ENCODE measurements at places on chromosomes 7 and 10.
A peak's percentile ranks its signal among the peaks of the same experiment; 100 is the strongest.

DNA sequence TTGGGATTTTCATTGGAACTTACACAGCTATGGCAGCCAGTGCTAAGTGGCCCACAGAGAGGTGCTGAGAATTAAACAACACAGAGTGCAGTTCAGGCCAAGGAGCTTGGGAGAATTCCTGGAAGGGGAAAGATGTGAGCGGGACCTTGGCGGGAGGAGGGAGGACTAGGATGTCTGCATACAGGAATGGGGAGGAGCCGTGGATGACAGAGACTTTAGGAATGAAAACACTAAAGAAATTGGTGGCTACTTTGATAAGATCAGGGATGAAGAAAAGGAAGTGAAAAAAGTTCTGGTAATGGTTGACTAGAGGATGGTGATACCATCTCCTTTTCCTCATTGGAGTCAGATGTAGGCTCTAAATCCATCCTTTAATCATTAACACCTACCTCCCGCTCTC is 234.2 kb upstream of the FZD8 start:
- no peak for DNase-seq

DNA sequence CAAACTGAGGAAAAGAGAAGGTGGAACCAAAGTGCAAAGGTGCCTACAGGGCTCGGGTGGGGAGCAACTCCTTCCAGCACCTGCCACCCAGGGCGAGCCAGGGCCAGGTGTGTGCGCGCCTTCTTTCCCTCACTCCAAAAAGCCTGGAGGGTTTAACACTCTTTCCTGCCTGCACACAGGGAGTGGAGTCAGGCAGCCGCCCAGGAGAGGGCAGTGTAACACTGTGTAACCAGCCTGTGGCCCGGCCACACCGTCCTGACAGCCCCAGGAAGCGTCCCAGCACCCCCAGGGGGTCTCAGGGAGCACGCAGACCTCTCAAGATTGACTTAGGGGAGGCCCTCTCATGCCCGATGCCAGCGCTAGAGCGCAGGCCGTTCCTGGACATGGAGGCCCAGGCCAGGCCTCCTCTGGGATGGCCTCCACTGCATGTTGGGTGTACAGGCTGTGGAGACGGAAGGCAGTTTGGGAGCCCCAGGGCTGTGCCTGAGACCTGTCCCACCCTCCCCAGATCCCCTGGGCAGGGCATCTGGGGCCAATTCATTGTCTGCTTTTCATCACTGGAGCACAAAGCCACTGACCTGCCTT is 13.4 kb downstream of the BRI3 start:
- peak; percentile 58 for DNase-seq

DNA sequence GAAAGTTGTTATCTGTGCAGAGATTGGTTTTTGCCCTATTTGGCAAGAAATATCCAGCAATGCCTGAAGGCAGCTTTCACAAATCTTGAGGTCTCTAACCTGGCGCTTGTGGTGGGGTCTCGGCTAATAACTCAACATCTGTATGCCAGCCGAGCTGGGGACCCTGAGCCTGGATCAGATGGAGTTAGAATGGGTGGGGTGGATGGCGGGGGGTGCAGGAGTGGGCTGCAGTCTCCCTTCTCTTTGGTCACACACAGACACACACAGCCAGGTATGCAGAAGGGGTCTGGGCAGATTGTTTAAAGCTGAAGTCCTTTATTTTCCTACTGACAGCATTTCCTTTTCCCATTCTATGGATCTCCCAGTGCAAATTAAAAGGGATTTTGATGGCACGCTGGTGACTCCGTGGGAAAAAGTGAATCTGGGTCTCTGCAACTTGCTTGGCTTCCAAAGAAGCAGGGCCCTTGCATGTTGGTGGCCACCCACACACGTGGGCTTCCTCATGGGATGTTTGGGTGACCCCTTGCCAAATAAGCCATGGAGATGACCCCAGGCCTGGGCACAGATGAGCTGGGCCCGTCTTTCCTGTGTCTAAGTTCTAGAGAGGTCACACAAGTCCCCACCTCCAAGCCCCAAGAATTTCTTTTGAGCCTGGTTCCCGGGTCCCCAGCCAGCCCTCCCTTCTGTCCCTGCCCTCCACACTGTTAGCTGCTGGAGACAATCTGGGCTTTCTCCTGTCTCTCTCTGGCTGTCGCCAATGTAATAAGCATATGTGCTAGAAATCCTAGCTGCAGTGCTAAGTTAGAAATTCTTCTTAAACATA is 39.9 kb upstream of the EMX2 start:
- DNase-seq = no peak

DNA sequence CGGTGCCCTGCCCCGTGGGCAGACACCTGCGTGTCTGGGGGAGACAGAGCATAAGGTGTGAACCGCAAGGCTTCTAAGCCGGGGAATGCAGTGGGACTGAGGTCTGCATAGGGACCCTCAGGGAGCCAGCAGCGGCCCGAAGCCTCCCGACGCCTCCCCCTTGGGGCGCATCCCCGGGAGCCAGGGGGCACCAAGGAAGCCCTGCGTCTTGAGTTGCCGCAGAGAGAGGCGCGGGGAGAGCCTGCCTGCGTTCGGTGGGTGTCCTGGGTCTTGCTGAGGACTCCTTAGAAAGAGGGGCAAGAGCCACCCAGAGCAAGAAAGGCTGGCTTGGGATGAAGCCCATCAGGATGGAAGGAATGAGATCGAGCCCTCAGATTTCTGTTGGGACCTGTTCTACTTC is 18.2 kb upstream of the UNCX start:
- no peak for DNase-seq

GRCh38 chr10:110513949-110514348 is 16.2 kb downstream of the DUSP5 start:
- DNase-seq = no peak

DNA sequence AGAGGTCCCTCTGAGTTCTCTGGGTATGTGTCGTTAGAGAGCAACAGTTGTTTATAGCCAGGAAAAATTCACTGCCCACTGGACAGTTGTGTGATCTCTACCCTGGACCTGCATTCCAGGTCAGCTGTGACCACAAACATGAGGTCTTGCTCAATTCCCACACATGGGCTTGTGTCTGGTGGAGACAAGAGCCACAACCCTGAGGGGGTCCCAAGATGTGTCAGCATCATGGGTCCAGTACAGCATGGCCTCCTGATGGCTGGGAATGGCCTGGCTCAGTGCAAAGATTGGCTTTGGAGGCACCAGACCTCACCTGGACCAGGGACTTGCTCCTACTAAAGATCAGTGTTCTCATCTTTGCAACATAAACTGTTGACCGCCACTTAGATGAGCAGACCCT is 751.6 kb downstream of the GRID1 start:
- no peak for DNase-seq

- DNase-seq = no peak
Observed at GRCh38 chr10:125584954-125585353, 98.0 kb downstream of the TEX36 start.

GRCh38 chr10:83222832-83223742 is 916.2 kb upstream of the GHITM start:
- DNase-seq = no peak

DNA sequence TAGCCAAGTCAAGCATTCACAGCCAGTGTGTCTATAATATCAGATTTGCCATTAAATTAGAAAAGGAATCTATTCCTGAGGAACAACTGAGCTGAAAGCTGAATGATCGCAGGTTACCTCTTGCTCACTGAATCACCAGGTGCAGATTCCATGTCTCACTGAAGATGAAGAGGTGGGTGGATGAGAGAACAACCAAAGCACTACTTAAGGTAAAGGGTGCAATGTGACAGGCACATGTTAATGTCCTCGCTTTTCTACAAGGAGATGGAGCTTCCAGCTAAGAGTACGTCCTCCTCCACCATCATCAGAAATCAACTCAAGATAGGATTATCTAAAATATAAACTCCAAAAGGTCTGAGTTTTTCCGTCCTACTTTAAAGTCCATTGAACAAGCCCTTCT is 4.6 kb downstream of the SORCS1 start:
- no peak for DNase-seq

- DNase-seq = no peak
Observed at GRCh38 chr10:64261676-64262075, 740.5 kb downstream of the REEP3 start.

DNA sequence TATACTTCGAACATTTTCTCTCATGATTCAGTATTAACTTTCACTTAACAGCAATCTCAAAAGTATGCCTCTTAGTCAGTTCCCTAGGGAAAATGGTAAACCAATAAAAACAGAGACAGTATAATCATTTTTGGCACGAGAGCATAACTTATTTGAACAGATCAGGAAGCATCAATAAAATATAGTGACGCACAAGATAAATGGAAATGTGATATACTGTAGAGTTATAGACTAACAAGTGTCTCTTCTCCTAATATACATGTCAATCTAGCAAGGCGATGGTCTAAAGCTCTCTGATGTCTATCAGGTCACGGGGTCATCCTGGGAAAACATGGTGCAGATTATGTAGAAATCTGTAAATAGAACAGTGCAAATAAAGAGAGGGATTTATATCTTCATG is 131.6 kb downstream of the HGF start:
- DNase-seq = peak; percentile 82

DNA sequence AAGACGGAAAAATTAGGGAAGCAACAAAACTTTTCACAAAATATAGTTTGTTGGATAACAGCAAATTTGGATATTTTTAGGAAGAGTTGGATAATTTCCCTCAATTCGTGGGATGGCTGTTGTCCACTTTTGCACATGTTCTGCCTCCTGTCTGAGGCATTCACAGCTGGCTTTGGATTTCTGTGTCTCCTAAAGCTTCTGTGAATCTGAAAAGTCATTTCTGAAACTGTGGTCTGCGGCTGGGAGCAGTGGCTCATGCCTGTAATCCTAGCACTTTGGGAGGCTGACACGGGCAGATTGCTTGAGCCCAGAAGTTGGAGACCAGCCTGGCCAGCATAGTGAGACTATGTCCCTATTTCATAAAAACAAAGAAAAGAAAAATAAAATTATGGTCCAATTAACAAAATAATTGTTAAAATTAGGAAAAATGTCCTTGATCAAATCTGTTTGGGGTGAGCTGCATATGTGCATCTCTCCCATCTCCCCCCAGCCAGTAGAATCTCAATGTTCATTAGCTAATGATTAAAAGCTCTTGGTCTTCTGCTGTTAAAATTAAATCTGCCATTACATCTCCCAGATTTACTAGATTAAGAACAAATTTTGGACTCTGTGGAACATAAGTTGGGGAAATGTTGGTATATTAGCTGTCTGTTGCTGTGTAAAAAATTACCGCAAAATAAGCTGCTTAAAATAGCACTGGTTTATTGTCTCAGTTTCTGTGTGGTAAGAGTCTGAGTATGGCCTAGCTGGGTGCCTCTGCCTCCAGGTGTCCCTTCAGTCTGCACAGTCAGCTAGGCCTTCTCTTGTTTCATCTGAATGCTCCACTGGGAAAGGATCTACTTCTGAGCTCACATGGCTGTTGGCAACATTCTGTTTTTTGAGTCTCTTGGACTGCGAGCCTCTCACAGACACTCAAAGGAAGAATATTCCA is 332.0 kb upstream of the FZD1 start:
- DNase-seq = peak; percentile 95

Measured in myocyte (in vitro differentiated cells).